Aorta (tissue), 5 donors: ENCODE measurements at places on chromosomes 1 and 21. TPM values are rescaled to one million over a fixed set of nuclear protein-coding genes. Genes with fewer than 3 reads are reported as not detected.

- DNase-seq, result no peak
These were observed 27.9 kb downstream of the PCSK9 start for GRCh38 chr1:55067022-55067778.

CAPN8 gene
- 0.45 TPM for total RNA-seq

DNA sequence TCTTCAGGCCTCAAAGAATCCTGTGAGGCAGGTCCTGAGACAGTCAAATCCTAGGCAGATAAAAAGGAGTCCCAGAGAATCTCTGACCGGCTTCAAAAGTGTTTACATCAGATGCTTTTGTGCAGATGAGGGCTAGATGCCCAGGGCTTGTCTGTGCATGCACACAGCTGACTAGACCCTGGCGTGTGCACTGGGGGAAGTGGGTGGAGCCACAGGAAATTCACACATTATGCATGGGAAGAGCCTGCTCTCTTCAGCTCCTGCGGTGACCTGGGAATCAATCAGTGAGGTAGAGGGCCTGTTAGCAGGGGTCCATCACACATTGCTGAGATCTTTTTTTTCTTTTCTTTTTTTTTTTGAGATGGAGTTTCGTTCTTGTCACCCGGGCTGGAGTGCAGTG lies 36.6 kb upstream of the NHLH2 start:
- no peak for DNase-seq

HHAT gene
- 3.1 TPM for total RNA-seq

GRCh38 chr1:171350594-171350993 lies 36.6 kb downstream of the FMO4 start:
- DNase-seq, result no peak

- DNase-seq, result no peak
These were observed 41.0 kb downstream of the RXRG start for GRCh38 chr1:165403835-165404482.

MMP23B gene
- 74.5 TPM for total RNA-seq

DNA sequence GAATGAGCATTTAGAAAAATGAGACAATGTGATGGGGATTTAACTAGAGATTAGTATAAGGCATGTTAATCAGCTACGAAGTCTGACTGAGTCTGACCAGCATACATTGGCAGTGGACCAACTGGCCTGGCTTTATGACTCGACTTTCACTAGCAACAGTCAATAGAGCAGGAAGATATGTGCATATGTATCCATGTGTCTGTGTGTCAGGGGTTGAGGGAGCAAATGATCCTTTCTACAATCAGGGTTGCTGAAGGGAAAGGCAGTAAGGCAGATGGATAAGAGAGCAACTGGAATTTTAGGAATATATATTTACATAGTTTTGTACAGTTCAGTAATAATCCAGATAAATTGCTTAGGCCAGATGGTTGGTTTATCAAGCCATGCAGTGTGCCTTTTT lies 645.6 kb downstream of the PLA2G4A start:
- no peak for DNase-seq

NUAK2 gene
- total RNA-seq, result 1.7 TPM

- DNase-seq, result no peak
These were observed 11.3 kb upstream of the PPIE start for GRCh38 chr1:39727221-39727931.

AGT gene
- 49.1 TPM for total RNA-seq

- no peak for DNase-seq
These were observed 19.5 kb downstream of the SDCCAG8 start for GRCh38 chr1:243275316-243275715.

- DNase-seq, result no peak
These were observed 25.3 kb downstream of the CACNA1E start for GRCh38 chr1:181508486-181509165.

SFN gene
- total RNA-seq, result 7.6 TPM

DNA sequence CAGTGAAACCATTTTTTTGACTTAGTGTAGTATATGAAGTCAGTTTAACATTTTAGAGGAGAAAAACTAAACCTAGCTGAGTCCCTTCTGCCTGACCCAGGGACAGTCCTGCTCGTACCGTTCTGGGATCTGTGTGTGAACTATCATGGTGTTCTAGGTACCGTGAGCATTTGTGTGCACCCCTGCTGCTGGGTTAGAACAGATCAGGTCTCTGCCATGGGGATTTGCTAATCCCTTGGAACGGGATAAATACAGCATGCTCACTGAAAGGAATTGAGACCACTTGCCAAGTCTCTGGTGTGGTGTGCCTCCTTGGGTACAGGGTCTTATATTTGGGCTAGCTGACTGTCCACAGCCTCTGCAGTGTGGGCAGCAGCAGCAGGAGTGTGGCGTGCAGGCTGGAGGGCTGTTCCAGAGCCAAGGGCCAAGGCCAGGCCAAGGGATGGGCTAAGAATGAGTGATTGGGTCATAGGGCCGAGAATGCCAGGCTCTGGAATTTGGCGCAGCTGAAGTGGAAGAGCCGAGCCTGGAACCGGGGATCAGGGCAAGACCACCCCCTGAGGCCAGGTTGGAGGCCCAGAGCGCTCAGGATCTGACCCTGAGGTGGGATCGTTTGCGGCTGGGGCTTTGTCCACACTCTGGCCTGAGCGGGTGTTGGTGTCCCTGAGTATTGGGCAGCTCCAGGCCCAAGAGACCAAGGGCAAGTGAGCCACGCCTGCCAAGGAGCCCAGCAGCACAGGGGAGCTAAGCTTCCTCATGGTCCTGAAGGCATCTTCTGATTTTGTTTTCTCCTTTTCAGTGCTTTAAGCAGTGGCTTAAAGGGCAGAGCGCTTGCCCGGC lies 66.3 kb downstream of the VPS26C start:
- no peak for DNase-seq

CACNA1E gene
- total RNA-seq, result 0.06 TPM

GRCh38 chr1:17763417-17763816 lies 8.3 kb downstream of the ACTL8 start:
- no peak for DNase-seq

GRCh38 chr1:101060992-101061391 lies 35.4 kb upstream of the DPH5 start:
- DNase-seq, result no peak

- no peak for DNase-seq
These were observed 199.1 kb upstream of the LMO4 start for GRCh38 chr1:87129606-87130005.

- DNase-seq, result no peak
These were observed 86.1 kb downstream of the VPS26C start for GRCh38 chr21:37181059-37181458.

DNA sequence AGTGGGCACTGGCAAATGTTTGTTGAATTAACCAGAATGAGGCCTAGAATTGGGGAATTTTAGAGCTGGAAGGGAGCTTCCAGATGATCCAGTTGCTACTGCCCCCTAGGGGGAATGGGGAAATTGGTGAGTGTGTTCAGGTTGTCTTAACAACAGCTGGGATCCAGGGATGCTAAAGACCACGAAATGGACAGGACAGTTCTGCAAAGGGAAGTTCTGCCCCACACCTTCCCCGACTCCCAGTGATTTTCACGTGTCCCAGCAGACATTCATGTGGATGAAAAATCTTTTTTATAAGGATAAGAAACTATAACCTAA lies 33.9 kb downstream of the TRIM62 start:
- DNase-seq, result no peak

SMPDL3B gene
- not detected for total RNA-seq

DNA sequence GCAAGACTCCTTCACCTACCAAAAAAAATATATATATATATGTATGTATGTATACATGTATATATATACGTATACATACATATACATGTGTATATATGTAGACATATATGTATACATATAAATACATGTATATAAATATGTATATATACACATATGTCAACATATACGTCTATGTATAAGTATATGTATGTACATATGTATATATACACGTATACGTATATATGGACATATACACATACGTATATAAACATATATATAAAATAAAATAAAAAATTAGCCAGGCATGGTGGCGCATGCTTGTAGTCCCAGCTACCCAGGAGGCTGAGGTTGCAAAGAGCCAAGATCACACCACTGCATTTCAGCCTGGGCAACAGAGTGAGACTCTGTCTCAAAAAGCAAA lies 31.6 kb downstream of the BRWD1 start:
- no peak for DNase-seq

DNA sequence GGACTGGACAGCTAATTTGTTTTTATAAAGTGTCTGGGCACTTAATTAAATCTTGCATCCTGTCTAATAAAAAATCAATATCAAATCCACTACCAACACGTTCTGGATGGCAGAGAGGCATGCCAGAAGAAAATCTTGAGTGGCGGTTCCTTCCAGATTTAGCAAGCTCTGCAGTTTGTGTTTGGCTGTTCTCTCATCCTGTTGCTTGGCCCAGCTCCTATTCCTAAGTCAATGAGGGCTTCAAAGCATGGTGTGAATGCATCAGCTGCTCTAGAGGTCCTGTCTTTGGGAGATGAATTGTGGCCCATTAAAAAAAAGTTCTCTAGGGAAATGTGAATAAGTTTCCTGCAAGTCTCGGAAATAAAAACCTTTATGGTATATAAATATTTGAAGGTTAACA lies 90.3 kb downstream of the DISC1 start:
- no peak for DNase-seq

FCGR3B gene
- total RNA-seq, result 13.4 TPM

MPC2 gene
- 48.2 TPM for total RNA-seq

NGF gene
- total RNA-seq, result 17.2 TPM

SPRR2G gene
- total RNA-seq, result not detected

GRCh38 chr21:44612669-44613229 lies 870 bp downstream of the KRTAP10-8 start:
- DNase-seq, result no peak

CLCA4 gene
- 0.13 TPM for total RNA-seq

ABCA4 gene
- total RNA-seq, result 0.63 TPM

DNA sequence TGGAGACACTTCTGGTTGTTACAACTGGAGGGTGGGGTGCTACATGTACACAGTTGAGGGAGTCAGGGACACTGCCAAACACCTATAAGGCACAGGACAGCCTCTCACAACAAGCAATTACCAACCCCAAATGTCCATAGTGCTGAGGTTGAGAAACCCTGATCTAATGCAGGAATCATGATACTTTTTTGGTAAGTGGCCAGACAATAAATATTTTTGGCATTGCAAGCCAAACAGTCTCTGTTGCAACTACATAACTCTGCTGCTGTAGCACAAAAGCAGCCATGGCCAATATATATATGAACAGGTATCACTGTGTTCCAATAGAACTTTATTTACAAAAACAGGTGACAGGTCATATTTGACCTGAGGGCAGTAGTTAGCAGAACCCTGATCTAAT lies 177.5 kb downstream of the ASTN1 start:
- no peak for DNase-seq

SPATA21 gene
- not detected for total RNA-seq

- no peak for DNase-seq
These were observed 122.6 kb upstream of the PPP2R5A start for GRCh38 chr1:212162635-212163034.

CD247 gene
- 4.3 TPM for total RNA-seq
